AG09319 (cell line): ENCODE measurements at places on chromosomes 3 and 15.

- DNase-seq = no peak
Measured at GRCh38 chr3:119492128-119492527, 6.2 kb upstream of the TIMMDC1 start.

DNA sequence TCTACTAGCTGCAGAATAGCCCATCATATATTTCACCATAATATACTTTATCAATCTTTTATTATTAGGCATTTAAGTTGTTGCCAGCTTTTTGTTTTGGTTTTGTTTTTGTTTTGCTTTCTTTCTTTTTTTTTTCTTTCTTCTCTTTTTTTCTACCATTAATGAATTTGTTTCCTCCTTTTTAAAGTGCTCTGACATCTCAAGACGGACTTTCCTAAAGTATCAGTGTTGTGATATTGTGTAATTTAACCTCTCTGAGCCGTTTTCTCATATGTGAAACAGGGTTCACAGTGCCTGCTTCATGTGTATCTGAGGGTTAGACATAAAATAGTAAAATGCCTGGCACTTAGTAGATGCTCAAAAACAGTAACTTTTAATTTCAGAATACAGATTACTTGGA, 109.5 kb upstream of the IL12A start:
- no peak for DNase-seq

DNA sequence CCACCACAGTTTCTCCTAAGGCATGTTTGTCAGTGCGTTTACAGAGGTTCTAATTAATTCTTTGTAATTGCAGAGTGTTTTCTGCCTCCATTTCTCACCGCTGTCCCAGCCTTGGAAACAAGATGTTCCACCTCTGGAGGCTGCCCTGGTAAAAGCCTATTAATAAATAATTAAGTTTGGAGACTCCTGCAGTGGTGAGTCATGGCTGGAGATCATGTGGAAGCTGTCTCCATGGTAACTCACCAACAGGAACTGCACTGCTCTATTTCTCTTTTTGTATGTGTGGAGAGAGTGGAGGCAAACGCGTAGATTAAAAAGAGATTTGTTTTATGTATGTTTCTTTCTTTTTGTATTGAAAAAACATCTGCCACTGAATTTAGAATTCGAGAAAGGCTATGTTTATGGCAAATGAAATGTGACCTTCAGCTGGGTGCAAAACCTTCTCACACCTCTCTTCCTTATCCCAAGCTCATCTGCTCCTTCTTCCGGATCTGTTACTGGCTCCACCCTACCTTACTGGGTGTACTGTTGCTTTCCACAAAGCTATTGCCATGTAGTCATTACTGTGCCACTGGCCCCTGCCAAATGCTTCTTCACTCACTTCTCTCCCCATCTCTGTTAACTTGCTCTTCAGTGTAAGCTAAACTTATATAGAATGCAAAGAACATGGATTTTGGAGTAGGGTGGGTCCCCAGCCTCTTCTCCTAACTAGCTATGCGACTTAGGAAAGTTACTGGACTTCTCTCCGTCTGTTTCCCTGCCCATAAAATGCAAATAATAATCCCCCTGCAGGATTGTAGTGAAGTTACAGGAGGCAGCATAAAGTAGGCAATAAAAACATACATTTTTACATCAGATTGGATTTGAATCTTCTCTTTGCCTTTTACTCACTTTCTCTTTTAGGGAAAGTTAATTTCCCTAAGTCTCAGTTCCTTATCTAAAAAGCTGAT, 778.5 kb downstream of the NTRK3 start:
- no peak for DNase-seq

GRCh38 chr3:100465892-100466777, 26.3 kb upstream of the TMEM45A start:
- no peak for DNase-seq

DNA sequence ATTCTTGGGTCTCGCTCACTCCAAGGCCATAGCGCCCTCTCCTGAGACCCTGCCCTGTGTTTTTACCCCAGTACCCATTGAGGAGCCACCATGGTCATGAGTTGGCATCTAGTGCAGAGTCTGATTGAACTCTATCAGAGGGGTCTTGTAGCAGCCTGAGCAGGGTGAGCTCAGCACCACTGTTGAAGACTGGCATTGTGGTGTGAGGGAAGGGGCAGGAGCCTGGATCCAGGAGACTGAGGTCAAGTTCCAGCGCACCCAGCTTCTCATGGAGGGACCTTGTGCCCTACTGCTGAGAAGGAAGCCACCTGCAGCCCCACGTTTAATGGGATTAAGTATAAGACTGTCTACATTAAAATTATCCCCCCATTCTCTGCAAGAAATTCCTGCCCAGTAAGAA, 65.8 kb upstream of the LARS2 start:
- DNase-seq = no peak

DNA sequence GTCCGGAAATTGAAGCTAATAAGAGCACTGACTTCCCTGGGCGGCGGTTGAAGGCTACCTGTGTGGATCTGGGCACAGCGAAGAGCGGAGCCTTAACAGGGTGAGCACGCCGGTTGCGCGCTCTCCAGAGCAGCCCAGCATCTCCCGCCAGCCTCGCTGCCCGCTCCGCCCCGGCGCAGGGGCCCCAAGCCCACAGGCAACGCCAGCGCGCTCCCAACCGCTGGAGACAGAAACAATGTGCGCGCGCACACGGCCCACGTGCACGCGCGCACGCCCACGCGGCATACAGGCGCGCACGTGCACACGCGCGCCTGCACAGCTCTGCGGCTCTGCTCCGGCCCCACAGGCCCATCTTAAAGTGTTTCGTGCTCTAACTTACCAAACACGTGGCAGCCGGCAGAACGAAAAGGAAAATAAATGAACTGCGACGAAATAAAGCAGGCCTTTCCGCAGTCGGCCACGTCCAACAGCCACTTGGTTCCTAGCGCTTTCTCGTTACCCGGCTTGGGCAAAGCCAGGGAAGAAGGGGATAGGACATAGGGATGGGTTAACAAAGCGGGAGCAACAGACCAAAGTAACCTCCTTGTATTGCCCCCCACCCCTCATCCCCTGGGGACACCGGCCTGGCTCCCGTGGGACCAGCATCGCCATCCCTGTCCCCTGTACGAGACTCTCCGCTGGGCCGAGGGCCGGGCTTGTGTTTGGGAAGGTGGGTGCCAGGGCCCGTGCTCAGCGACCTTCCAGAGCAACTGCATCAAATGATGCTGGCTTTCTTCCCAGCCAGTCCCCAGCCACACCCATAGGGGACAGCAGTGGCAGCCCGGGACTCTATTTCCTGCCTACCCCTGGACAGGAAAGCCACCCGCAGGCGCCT, 203.7 kb downstream of the ABHD5 start:
- no peak for DNase-seq

- DNase-seq = no peak
Measured at GRCh38 chr3:5087209-5087608, 34.9 kb upstream of the ARL8B start.

DNA sequence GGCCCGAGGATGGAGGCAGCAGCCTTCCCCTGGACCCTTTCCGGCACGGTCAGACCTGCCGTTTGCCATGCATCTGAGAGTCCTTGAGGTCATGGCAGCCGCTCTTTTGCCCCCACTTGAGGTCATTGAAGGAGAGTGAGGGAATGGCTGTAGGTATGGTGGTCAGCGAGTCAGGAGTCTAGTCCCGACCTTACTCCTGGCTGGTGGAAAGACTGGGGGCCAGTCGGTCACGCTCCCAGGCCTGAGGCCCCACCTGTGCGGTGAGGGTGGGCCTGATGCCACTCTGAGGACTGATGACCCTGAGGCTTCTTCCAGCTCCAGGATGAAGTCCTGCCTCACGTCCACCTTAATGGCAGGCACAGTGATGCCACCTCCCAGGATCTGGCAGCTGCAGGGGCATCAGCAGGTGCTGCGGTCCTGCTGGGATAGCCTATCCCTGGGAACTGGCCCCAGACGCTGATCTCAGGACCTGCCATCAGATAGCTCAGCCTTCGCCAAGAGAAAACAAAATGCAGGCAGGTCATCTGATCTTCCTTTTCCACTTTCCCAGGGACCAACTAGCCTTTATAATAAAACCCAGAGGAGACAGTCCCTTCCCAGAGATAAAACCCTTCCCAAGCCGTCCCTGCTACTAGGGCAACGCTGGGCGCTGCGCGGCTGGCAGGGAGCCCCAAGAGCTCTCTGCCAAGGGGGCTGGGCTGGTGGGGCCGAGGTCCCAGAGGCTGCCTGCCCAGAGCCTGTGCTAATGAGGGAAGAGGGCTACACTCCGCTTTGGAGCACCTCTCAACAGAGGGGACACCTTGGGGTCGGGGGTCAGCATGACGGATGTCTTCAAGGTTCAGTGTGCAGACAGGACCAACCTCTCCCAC, 42.2 kb downstream of the TM2D3 start:
- DNase-seq = no peak

DNA sequence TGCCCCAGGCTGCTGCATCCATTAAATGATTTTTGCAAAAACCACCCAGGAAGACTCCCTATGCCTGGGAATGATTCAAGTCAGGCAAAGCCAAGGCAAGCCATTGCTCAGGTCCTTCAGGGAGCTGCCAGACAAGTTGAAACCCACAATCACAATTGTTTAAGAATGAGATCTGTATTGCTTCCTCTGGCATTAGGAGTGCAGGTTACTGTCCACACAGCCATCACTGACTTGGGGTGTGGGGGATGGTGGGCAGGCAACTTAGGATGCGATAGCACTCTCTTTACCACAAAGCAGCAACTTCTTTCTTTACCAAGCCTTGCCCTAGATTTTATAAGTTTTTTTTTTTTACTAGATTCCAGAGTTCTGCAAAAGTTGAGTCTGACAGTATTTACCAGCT, 15.0 kb upstream of the IL20RB start:
- DNase-seq = no peak

- DNase-seq = no peak
Measured at GRCh38 chr15:39227001-39227400, 353.9 kb upstream of the THBS1 start.

GRCh38 chr15:77243135-77243534, 172.2 kb upstream of the TSPAN3 start:
- DNase-seq = no peak

DNA sequence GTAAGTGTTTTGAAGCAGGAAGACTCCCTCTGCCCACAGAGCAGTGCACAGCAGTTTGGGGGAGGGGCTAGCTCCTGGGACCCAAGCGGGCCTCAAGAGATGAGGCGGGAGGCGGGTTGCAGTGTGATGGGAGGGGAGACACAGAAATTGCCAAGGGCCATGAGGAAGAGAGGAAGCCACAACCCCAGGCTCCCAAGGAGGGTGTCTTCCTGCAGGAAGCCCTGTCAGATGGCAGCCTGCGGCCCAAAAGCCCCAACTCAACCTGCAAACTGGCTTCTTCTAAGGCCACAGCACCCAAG, 7.3 kb upstream of the ISLR2 start:
- DNase-seq = no peak

GRCh38 chr3:111237946-111238345, 166.3 kb downstream of the NECTIN3 start:
- DNase-seq = no peak

DNA sequence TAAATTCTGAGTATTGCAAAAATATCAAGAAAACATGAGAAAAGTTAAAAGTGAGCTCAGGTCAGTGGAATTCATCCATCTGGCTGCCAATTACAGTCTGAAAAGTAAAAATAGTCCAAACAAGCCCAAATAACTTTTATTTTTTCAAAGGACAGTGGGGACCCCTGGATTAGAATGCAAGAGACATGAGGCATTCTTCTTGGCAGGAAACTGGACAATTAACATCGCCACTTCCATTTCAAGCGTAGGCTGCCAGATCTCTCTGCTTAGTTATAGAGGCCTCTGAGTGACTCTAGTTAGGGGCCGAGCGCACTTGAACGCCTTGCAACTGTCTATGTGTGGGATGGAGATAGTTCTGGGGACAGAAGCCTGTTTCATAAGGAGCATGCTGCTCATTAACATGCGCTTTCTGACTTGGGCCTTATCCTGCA, 189.1 kb downstream of the GHSR start:
- DNase-seq = no peak

- DNase-seq = no peak
Measured at GRCh38 chr3:100978011-100978659, 15.1 kb downstream of the ABI3BP start.

DNA sequence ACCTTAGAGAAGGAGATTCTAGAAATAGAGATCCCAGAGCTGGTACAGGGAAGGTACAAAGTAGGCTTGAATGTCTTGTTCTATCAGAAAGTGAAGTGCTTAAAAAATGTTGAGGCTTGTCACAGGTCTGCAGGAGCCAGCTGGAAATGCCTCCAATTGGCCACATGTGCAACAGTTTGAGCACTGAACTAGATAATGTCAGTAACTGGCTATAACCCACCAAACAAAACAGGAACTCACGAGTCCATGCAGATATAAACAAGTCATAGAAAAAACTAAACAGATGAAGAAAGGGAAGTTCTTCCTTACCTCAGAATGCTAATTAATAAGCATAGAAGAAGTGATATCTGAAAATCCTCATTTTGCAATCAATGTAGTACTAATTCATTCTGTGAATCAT, 11.9 kb upstream of the TF start:
- no peak for DNase-seq

- DNase-seq = no peak
Measured at GRCh38 chr15:83866692-83867091, 212.8 kb downstream of the ADAMTSL3 start.
